Thoracic aorta (tissue), 2 donors: ENCODE measurements at places on chromosomes 7 and 10. TPM values are rescaled to one million over a fixed set of nuclear protein-coding genes. Genes with fewer than 3 reads are reported as not detected.

Gene PRLHR
- not detected for total RNA-seq

Gene CHN2
- total RNA-seq: 44.7 TPM

Gene ST8SIA6
- 8.9 TPM for total RNA-seq

Gene COL28A1
- 2.4 TPM for total RNA-seq

Gene PRXL2A
- 23.5 TPM for total RNA-seq

- no peak for DNase-seq
These were observed 19.0 kb upstream of the C10orf71 start for GRCh38 chr10:49280001-49280408.

DNA sequence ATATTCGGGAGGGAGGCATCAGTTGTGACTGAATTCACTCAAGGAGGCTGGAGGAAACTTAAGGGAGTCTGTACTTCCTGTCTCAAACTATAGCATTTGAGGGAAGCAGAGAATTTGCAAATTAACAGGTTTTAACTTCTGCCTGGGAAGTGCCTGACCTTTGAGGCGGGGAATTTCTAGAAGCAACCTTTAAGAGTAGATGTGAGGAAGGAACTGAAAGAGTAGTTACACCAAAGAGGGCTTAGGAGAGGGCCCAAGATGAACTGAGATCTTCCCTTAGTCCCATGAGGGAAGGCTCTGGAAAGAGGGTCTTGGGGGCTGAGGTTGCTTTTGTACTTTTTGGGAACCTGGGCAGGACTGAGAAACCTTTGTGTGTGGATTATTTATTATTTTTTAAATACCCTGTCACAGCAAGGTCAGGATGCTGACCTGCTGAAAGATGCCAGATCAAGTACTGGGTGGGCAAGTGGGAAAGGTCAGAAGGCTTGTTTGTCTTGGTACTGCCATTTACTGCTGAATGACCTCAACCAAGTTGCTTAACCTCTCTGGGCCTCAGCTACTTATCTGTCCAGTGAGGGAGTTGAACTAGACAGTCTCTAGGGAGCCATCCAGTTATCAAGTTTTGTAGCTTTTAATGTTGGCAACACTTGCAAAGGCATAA is 2.4 kb downstream of the GPR158 start:
- DNase-seq: no peak

DNA sequence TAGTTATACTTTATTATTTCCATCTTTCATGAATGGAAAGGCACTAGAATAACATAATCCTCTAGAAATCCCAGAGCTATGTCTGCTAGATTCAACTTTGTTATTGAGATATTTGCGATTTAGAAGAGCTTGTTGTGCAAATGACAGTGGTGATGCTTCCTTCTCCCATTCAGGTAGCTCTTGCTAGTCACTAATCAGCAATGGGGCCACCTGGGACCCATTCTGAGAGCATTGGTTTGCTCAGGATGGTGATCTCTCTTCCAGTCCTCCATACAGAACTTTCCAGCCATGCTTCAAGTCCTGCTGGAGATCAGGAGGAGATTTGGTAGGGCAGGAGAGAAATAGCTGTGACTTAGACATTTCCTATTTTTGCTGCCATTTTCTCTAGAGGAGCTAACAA is 65.8 kb upstream of the WNT16 start:
- DNase-seq: no peak

GRCh38 chr10:71873582-71874211 is 22.6 kb upstream of the PSAP start:
- DNase-seq: no peak

Gene POM121
- 21.5 TPM for total RNA-seq

DNA sequence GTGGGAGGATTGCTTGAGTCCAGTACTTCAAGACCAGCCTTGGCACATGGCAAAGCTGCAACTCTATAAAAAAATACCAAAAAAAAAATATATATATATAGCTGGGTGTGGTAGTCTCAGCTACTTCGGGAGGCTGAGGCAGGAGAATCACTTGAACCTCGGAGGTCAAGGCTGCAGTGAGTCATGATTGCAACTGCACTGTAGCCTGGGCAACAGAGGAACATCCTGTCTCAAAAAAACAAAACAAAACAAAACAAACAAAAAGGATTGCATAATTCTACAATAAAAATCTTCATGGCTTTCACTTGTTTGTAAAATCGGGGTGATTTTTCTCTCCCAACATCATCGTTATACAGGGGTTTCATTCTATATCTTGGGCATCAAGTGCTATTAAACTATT is 35.1 kb downstream of the GUSB start:
- no peak for DNase-seq

DNA sequence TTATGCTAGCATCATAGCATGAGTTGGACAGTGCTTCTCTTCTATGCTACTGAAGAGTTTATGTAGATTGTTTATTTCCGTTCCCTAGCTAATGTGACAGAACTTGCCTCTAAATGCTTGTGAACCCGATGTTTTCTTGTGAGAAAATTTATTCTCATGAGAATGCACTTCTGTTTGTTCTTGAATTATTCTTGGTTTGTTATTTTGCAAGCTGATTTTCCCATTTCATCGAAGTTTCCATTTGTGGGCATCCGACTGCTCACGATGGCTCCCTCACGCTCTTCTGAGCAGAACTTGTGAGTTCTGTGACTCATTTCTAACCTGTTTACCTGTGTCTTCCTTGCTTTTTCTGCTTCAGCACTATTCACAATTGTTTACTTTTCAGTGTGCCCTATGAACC is 59.9 kb downstream of the WDFY4 start:
- no peak for DNase-seq

DNA sequence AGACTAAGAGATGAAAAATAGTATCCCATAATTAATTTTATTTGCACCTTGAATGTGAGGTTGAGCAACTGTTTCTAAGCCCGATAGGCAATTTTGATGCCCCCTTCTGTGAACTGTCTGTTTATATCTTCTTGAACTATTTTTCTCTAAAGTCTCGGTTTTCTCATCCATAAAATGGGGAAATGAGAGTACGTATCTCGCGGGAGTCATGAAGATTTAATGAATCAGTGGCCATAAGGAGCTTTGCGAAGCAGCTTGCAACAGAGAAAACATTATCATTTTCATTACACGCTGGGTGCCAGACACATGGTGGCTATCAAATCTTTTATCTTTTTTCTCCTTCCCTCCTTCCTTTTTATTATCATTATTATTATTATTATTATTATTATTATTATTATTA is 108.1 kb upstream of the CARD11 start:
- DNase-seq: no peak

- no peak for DNase-seq
These were observed 239.2 kb downstream of the RNLS start for GRCh38 chr10:88343761-88344484.

Gene PRF1
- total RNA-seq: 3.7 TPM

- DNase-seq: no peak
These were observed 29.0 kb downstream of the KLHDC10 start for GRCh38 chr7:130099331-130099730.

GRCh38 chr10:73044378-73045285 is 52.0 kb downstream of the P4HA1 start:
- DNase-seq: no peak

Gene NXPH1
- not detected for total RNA-seq

Gene ZNF727
- total RNA-seq: 3.7 TPM

Gene SPDYE1
- not detected for total RNA-seq

GRCh38 chr10:113122947-113123346 is 172.9 kb downstream of the TCF7L2 start:
- no peak for DNase-seq

DNA sequence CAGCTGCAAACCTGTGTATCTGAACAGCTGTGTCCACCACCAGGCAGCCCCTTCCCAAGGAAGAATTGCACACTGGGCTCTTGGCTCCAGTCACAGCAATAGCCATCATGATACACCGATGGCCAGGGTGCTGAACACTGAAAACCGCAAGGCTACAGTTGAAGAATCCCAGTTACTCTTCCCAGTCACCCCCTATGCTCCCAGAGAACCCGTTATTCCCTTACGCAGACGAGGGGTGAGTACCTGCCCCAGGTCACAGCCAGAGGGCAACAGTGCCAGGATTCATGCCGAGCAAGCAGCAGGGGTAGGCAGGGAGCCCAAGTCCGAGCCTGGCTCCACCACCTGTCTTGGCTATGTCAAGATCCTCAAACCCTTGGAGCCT is 57.8 kb downstream of the RASGEF1A start:
- DNase-seq: no peak

Gene PON1
- not detected for total RNA-seq

Gene AGR2
- 25.2 TPM for total RNA-seq

- DNase-seq: no peak
These were observed 117.6 kb upstream of the LRGUK start for GRCh38 chr7:134009314-134010110.

- DNase-seq: no peak
These were observed 23.2 kb upstream of the NPFFR1 start for GRCh38 chr10:70306886-70307520.

Gene VPS37D
- 1.2 TPM for total RNA-seq

DNA sequence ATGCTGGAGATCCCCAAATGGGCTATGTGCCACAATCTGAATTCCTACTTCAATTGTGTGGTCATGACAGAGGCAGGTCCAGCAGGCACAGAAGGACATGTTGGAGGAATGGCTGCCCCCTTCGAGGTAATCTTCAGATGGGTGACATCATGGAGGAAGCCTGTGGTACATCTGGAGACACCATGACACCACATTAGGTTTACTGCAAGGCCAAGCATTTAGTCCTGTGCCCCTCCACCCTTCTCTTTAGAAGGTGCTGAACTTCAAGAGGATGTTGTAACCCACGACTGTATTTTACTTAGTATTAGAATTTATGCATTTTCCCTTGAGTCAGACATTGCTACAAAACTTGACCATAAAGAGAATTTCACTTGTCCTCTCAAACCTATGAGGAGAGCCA is 75.1 kb upstream of the DDC start:
- no peak for DNase-seq

- DNase-seq: no peak
These were observed 130.9 kb upstream of the MKLN1 start for GRCh38 chr7:131196803-131197202.

DNA sequence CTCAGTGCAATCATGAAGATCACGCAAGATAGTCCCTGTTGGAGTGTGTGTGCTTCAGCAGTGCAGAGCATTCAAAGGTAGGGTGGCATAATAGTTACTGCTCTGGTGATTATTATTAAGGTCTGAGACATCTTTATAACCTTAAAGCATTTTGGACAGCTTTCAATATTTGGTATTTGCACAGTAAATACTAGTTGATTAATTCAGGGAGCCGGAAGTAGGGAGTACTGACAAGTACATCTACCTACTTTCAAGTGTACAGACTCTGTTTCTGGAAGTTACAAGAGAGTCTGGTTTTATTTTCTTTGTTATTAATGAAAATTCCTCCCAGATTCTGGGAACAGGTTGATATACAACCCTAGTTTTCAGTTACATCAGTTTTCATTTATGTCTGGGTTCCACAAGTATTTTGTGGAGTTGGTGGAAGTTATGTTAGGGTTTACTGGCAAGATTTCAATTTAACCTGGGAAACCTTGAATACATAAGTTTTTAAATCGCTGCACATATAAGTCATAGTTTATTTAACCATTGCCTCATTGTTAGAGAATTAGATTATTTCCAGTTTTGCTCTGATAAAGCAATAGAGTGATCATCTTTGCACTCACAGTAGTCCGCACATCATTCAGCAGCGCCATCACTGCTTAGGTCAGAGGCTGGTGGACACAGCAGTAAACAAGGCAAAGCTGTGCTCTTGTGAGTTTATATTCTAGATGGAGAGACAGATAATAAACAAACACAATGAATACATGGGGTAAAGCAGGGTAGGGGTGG is 366.6 kb downstream of the REEP3 start:
- no peak for DNase-seq

DNA sequence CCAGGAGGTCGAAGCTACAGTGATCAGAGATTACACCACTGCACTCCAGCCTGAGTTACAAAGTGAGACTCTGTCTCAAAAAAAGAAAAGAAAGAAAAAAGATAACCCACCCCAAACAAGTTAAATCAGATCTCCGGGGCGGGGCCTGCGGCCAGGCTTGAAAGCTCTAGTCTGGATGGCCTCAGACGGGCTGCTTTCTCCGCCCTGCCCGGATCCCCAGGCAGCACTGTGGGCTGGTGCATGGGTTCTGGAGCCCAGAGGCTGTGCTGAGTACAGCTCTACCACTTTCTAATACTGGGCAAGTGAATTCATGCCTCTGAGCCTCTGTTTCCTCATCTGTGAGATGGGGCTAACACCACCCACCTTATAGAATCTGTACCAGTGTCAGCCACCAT is 83.7 kb downstream of the ZMIZ1 start:
- no peak for DNase-seq

DNA sequence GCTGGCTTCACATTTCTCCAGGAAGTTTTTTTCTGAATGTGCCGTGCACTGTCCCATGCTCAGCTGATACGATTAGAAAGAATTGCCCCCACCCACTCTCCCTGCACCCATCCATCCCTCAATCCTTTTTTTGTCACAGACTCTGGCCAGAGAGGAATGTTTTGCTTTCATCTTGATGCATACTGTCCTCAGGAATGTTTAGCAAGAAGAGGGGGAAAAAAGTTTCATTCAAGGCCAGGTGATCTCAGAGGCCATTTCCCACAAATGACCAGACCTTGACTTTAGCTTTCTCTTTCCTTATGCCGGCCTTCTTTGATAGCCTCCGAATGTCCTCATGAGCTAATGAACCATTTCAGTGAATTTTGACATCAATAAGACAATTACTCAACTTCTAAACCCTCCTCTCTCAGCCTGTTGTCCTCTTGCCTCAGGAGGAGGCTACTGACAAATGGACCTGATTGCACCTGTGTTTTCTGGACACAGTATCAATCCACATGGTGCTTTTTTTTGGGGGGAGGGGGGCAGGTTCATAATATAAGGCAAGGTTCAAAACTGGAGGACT is 105.0 kb upstream of the KLF6 start:
- DNase-seq: no peak

DNA sequence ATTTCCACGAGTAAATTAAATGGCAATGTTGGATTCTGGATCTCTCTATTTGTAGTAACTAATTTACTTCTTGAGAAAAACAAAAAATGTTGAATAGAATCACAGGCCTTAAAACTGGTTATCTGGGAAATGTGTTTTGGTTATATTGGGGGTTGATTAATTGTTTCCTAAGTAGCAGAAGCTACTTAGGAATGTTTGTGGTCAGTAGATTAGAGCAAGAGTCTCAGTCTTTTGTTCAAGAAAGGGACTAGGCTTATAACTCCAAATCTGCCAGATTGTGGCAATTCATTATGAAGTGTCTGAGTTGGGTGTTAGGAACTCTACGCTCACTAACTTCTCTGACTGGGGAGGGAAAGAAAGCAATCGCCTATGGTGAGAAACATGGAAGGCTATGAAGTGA is 244.3 kb upstream of the PHYHIPL start:
- DNase-seq: no peak

GRCh38 chr7:81740403-81740802 is 29.4 kb downstream of the HGF start:
- DNase-seq: no peak

GRCh38 chr7:110317541-110318265 is 773.2 kb upstream of the LRRN3 start:
- no peak for DNase-seq

GRCh38 chr7:18087026-18087686 is 59.5 kb upstream of the PRPS1L1 start:
- no peak for DNase-seq

Gene PRPS1L1
- total RNA-seq: not detected

GRCh38 chr7:44912775-44913347 is 27.5 kb upstream of the PURB start:
- no peak for DNase-seq

GRCh38 chr10:108632144-108632543 is 1291.2 kb downstream of the XPNPEP1 start:
- no peak for DNase-seq

- DNase-seq: no peak
These were observed 64.5 kb upstream of the PLA2G12B start for GRCh38 chr10:73019100-73019499.

Gene TMEM273
- total RNA-seq: 14.8 TPM

GRCh38 chr10:131897297-131897899 is 3.4 kb upstream of the PPP2R2D start:
- DNase-seq: no peak
